ENCODE measurements at places on chromosomes 5 and 9. TPM values are rescaled to one million over a fixed set of nuclear protein-coding genes. Genes with fewer than 3 reads are reported as not detected.
A peak's percentile ranks its signal among the peaks of the same experiment; 100 is the strongest.

Gene ANKRD18A
- 2.6 TPM for total RNA-seq

Gene HBEGF
- 27.2 TPM for total RNA-seq

Gene C9
- not detected for total RNA-seq

Gene PCDHB10
- 0.63 TPM for total RNA-seq

Gene SLC6A19
- not detected for total RNA-seq

Gene NEUROG1
- not detected for total RNA-seq

Gene TIMD4
- not detected for total RNA-seq

Gene RAI14
- total RNA-seq = 6.7 TPM

- no peak for DNase-seq
Observed at GRCh38 chr5:16000056-16000455, 179.5 kb downstream of the MARCHF11 start.

DNA sequence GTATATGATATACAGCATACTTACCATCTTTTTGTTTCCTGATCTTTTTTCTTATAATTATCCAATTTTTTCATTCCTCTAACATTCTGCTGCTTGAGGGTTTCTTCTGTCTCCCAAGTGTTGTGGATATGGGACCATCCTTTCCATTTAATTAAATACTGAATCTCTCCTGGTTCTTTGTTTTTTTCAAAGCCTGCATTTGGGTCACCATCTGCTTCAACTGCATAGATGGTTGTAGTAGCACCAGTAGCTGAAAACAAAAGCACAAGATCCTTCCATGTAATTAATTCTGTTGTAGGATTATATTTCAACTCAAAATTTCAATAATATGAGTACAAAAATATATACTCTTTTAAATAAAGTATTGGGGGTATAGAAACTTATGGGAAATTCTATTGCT lies 29.4 kb downstream of the CHD1 start:
- no peak for DNase-seq

- DNase-seq = no peak
Observed at GRCh38 chr5:76547242-76547890, 75.8 kb downstream of the F2RL2 start.

GRCh38 chr9:136756836-136757235 lies 1.2 kb downstream of the LCN8 start:
- DNase-seq = no peak

DNA sequence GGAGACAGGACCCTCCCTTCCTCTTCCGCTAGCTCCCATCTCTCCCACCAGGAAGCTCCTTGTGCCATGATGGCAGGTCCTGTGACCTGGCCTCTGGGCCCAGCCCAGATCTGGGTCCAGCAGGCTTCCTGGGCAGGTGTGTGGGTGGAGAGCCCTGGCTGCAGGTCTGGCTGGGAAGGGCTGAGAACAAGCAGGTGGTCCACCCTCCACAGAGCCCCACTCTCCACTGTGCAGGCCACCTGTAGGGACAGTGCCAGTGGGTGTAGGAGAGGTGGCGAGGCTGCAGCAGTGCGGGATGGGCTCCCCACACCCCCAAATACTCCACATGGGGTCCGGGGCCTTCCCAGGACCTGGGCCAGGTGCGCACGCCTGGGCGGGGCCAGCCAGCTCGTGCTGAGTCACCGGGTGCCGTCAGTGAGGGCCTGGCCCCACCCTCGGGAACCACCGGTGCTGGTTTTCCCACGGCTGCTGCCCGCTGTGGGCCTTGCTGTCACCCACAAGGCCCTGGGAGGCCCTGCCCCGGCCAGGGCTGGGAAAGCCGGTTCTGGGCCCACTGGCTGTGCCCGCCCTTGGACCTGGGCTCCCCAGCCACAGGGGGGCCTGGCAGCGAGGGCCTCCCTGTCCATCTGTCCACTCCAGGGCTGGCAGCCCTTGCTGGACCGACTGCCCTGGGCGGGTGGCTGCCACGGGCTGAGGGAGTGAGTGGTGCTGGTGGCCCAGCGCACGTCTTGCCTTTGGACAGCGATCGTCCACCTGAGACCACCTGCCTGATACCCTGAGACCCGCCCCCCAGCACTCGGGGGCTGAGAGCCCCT lies 9.3 kb upstream of the NRARP start:
- peak; percentile 13 for DNase-seq

GRCh38 chr5:60916646-60917045 lies 28.2 kb downstream of the ERCC8 start:
- no peak for DNase-seq

DNA sequence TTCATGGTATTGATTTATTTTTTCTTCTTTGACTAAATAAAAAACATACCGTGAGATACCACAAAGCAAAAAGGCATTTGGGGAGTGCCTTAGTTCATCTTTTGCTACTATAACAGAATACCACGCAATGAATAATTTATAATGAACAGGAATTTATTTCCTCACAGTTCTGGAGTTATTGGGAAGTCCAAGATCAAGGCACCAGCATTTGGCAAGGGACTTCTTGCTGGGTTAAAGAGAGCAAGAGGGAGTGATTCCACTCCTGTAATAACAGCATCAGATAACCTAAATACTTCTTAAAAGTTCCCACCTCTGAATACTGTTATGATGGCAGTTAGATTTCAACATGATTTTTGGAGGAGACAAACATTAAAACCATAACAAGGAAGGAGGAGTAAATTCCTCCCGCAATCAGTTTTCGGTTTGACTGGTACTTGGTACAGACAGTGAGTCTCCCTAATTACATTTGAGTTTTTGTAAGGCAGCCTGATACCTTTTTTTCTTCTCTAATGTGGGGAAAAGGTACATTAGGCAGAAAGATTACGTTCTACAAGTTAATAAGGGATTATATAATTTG lies 8.8 kb upstream of the OMD start:
- DNase-seq = no peak

- DNase-seq = no peak
Observed at GRCh38 chr5:174801798-174802197, 77.4 kb downstream of the MSX2 start.

DNA sequence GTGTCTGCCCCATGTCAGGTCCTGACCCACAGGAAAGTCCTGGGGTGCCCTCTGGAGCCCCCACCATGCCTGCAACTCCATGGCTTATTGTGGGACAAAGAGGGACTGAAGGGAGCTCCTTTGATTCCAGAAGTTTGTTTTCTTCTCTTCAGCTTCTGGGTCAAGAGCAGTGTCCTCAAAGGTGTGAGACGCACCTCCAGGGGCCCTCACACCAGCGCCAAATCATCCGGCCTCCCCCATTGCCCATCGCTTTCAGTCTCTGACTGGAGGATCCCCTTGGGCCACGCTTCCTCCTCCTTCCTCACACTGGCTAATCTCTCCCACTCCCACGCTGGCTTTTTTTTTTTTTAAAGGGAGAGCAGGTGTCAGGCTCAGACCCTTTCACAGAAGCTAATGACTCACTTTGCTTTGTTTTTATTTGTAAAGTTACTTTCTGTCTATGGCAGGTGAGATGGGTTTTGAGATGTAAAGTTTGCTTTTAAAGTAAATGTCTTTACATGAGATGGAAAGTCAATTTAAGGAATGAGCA lies 16.7 kb downstream of the CDHR2 start:
- no peak for DNase-seq

DNA sequence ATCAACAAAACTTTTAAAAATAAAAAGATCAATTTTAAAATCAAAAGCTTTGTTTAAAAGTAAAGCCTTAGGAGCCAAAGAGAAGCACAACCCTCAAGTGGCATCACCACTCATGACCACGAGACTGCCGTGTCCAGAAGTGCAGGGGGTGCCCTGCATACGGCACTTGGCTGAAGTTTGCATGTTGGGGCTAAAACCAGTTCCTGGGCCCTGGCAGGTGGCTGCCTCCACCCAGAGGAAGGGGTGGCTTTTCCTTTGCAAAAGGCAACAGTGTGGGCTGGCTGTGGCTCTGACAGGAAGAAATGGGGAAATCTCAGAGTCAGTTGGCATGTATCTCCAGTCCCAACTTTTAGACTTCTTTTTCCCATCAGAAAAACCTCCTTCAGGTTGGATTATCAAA lies 15.3 kb downstream of the TRMO start:
- no peak for DNase-seq
